Hematopoietic multipotent progenitor cell treated with erythropoietin and hydrocortisone succinate and interleukin-3 and kit ligand, for 15 days (in vitro differentiated cells): ENCODE measurements at places on chromosomes 3 and 15.

DNA sequence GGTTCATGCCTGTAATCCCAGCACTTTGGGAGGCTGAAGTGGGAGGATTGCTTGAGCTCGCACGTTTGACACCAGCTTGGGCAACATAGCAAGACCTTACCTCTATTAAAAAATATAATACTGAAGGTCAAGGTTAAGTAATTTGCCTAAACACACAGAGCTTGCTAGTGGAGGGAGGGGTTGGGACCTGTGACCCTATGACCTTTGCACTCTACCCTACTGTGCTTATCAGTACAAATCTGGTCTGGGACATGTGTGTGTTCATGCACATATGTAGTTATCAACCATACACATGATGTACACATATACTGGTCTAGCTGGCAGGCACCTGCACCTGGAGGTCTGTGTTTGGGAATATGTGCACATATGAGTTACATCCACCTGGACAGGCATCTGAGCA, 117.9 kb upstream of the HACD2 start:
- DNase-seq = no peak

GRCh38 chr3:50154840-50155490, at the start of gene SEMA3F:
TSS of gene SEMA3F (plus strand) at chr3:50155324. CDS start at chr3:50159623, 4,299 bp downstream.
- peak; percentile 55 for DNase-seq

DNA sequence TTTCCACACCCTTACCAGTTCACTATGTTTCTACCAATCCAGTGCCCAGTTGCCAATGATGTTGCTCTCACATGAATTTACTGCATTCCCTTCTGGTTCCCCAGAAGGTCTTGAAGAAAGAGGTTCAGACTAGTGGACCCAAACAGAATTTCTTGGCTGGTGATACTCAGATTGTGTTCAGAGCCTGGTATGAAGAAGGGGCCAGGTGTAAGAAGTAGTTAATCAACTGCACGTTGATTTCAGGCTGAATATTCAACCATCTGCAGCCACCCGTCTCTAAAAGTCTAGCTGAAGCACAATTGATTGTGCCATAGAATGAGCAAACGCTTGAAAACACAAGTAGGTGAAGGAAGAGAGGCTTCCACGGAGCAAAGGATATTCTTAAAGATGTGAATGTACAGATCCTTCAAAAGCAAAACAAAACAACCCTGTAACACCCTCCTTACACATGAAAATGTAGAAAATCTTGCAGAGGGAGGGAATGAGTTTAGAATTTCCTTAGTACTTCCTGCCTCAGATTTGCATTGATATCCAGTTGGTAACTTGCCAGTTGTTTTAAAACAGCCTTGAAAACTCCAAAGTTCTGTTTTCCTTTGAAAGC, 4.7 kb downstream of the RBMS3 start:
- DNase-seq = no peak

GRCh38 chr3:16211176-16211904, 36.9 kb downstream of the GALNT15 start:
- DNase-seq = no peak

DNA sequence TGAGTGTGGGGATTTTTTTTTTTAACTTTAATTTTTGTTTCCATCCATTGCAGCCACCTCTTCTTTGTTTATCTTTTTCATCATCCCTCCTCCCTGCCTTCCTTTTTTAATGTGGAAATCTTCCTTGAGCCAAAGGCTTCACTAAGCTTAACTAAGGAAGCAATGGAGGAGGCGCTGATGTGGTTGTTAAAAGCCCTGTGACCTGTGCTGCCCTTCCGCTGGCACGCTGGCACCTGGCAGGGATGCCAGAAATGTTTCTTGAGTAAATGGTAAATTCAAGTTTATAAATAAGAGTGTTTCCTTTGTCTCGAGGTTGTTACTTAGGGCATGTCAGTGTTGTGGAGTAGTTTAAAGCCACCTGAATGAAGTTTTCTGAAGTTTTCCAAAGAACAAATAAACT, 69.4 kb downstream of the CRTC3 start:
- DNase-seq = no peak

DNA sequence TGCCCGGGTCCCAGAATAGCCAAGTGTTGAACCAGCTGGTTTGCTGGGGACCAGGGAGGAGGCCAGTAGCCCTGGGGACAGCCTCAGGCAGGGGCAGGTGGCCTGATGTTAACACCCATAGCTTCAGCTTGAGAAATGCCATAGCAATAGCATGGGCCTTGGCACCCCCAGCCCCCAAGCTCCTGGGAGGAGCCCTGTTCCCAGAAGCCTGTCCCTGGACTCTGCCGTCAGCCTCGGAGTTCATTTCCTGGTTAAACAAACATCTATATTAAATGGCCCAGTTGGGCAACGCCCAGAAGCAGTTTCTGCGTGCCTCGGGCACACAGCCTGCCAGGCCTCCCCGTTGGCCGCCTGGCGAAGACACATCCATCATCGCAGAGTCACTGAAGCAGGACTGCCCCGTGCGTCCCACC, 58.2 kb downstream of the FGD5 start:
- DNase-seq = no peak

GRCh38 chr3:16316396-16316795, 51.4 kb downstream of the OXNAD1 start:
- no peak for DNase-seq

DNA sequence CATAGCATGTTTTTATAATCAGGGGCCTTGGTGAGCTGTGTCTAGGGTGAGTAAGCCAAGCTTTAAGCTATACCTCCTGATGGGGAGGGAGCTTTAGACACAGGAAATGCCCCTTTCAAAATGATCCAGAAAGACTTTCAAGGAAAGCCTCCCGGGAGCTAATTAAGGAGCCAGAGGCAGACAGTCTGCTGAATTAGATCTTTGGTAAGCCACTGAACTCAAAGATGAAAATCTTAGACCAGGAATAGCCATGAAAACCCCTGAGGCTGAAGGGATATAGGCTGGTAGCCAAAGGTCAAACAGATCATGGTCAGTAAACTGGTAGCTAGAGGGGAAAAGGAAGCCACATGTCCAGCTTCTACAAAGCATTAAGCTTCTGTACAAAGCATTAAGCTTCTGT, 42.7 kb upstream of the GAP43 start:
- DNase-seq = no peak

GRCh38 chr3:11583638-11584046, 60.1 kb downstream of the VGLL4 start:
- DNase-seq = no peak

- no peak for DNase-seq
Measured at GRCh38 chr15:62450061-62450460, 285.0 kb upstream of the C2CD4B start.

GRCh38 chr3:45180899-45181298, 34.7 kb upstream of the CDCP1 start:
- no peak for DNase-seq

- no peak for DNase-seq
Measured at GRCh38 chr15:73754461-73754860, 1.3 kb upstream of the INSYN1 start.

DNA sequence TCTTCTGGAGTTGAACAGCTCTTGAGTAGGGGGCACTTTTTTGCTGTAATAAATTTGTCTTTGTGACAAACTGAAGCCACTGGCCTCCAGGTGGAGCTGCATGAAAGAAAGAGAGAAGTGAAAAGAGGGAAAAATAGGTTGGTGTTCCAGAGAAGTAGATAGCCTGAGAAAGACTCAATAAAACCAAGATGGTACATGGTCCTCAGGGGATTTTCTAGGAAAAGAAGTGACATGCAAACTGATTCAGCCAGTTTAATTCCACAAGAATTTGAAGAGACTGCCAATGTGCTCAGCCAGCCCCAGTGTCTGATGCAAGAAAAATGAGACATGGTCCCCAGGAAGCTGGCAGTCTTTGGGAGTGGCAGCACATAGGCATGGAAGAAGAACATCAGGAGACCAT, 152.7 kb downstream of the CD47 start:
- no peak for DNase-seq

DNA sequence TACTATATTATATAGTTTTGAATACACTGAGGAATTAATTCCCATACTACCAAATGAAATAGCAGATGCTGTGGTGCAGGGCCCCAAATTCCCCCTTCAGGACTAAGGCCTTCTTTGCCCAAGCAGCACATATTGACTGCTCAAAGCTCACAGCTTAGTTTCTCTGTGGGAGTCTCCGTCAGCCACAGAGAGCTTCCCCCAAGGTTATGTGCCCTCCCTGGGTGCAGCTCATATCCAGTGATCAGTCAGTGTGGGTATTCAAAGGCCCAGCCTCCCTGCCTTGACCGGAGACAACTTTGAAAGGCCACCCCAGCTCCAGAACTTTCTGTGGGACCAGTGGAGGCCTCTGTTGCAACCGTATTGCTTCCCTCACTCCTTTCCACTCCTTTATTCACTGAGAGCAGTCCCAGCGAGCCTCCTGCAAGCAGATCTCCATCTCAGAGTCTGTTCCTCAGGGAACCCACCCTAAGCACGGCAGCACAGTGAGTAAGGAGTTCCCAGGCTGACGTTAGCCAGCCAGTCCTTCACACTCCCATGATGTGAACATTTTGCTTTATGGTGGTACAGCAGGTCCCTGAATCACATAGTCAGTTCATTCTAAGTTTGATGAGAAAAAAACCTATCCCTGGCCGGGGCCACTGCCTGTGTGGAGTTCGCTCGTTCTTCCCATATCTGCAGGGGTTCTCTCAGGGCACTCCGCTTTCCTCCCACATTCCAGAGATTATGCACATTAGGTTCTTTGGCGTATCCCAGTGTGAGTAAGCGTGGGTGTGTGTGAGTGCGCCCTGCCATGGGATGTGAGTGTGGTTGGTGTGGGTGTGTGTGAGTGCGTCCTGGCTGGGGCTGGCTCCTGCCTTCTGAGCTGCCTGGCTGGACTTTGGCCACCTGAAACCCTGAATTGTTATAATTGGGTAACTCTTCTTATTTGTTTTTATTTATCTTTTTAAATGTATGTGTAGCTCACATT, 64.4 kb upstream of the PPARG start:
- no peak for DNase-seq

DNA sequence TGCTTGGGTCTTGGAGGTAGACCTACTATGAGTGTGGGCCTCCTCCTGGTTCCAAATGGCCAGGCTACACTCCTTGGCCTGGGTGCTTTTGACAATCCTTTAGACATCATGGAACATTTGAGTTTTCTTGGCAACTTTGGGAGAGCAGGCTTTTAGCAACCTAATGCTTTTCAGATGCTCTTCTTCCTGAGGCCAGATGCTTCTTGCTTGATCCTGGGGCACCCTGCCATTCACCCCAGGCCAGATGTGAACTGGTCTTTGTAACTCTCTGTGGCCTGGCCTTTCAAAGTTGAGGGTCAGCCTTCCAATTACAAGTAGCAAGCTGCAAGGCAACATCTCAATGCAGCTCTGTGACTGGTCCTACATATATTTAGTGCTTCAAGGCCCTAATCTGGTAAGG, 40.5 kb downstream of the RTP1 start:
- DNase-seq = no peak

DNA sequence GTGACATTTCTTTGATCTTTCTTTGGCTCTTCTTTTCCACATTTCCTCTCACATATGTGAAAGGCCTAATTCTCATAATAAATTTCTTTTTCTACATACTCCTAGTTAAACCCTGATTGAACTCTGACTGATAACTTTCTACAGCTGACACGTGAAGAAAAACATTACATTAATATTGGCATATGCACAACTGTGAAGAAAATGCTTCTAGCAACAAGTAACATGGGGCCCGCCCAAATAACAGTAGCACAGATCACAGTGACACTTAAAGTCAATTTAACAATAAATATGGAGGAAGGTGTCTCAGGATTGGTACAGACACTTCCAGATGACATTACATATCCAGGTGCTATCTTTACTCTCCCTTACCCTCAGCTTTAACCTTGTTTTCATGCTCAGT, 317.6 kb upstream of the ZNF385D start:
- no peak for DNase-seq

DNA sequence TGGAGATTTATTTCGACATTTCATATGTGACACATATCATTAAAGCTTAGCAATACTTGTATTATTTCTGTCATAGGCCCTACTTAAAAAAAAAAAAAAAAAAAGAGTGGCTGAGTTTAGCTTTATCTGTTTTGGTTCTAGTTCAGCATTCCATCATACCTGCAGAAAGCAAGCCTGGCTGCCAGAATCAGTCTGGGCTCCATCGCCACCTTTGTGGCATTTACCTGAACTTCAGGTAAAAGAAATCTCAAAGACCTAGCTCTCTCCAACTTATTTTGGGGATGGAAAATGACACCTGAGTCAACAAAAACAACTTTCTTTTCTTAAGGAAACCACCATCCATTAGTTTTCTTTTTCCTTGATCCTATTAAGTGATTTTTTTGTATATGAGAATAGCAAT, 82.1 kb downstream of the NEK10 start:
- DNase-seq = no peak

- no peak for DNase-seq
Measured at GRCh38 chr15:28936081-28936480, 50.3 kb downstream of the APBA2 start.

- no peak for DNase-seq
Measured at GRCh38 chr15:64864068-64864467, 22.4 kb downstream of the PLEKHO2 start.

GRCh38 chr15:40743921-40744814, 10.9 kb downstream of the RMDN3 start:
- peak; percentile 59 for DNase-seq

DNA sequence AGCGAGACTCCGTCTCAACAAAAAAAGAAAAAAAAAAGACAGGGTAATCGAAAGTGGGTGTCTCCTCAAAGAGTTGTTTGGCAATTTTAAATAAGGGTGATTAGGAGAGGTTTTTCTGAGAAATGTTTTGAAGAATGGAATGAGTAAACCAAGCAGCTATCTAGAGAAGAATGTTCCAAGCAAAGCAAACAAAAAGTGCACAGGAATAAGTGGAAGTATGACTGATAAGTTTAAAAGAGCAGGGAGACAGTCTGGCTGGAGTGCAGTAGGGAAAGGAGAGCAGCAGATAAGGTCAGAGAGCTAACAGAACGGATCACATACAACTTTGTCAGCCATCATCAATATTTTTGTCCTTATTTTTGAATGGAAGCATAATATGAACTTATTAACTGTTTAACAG, 853.5 kb downstream of the TUSC7 start:
- no peak for DNase-seq

GRCh38 chr15:40067921-40068624, 29.1 kb upstream of the SRP14 start:
- no peak for DNase-seq

- no peak for DNase-seq
Measured at GRCh38 chr3:39414421-39414907, 7.9 kb downstream of the RPSA start.

- DNase-seq = no peak
Measured at GRCh38 chr3:123337226-123337625, 111.7 kb downstream of the ADCY5 start.

GRCh38 chr15:67834581-67835296, 5.1 kb downstream of the RNU6-1 start:
- DNase-seq = no peak

DNA sequence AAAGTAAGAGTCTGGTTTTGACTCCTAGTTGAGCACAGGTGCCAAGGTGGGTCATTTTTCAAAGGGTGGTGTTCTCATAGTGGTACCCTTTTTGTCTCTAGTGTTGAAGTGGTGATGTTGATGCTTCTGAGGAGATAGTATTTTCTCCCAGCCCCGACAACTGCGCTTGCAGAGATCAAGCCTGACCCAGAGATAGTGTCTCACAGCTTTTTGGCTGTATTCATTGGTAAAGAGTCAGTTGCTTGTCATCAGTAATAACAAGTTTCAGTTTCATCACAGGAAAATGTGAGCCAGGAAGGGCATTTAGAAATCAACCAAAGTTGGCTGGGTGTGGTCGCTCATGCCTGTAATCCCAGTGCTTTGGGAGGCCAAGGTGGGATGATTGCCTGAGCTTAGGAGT, 139.3 kb downstream of the NFKBIZ start:
- no peak for DNase-seq
